ENCODE measurements at places on chromosomes 3 and 15.

- DNase-seq, result no peak
Measured at GRCh38 chr3:120410541-120410940, 40.3 kb downstream of the FSTL1 start.

DNA sequence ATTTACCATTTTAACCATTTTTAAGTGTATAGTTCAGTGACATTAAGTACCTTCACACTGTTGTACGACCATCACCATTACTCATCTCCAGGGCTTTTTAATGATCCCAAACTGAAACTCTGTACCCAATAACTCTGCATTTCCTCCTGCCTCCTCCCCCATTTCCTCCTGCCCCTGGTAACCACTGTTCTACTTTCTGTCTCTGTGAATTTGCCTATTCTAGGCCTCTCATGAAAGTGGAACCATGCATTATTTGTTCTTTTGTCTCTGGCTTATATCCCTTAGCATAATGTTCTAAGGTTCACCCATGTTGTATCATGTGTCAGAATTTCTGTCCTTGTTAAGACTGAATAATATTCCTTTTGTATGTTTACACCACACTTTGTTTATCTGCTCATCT is 154.2 kb downstream of the MECOM start:
- DNase-seq, result peak; percentile 22

GRCh38 chr15:78329625-78330024 is 10.5 kb upstream of the CRABP1 start:
- DNase-seq, result no peak

DNA sequence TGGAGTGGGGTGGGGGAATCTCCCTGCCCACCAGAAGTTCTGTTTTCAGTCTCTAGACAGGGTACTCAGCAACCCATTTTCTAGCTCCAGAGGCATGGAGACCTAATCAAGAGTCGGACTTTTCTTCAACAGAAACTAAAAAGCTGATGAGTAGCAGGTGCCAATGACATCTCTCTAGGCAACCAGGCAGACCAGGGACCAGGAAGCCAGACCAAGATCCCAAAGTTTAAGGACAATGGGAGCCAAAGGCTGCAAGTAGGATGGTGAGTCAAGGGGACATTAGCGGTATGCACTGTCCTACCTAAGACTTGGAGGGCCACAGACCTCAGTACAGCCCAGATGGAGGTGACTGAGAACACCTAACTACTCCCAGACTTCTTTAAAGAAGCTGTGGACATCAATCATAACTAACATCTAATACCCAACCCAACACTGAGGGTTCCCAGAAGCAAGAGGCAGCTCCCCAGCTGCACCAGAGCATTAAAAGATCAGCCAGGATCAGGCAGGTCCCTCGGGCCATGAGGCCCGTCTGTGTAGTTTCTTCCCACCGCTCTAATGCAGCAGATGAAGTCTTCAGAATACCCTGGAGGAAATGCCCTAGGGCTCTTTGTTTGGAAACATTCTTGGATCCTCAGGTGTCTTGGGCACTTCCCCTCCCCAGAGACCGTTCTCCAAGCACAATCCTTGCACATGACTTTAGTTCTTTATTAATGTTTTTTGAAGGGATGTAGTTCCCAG is 979 bp downstream of the CCDC71 start:
- DNase-seq, result no peak

DNA sequence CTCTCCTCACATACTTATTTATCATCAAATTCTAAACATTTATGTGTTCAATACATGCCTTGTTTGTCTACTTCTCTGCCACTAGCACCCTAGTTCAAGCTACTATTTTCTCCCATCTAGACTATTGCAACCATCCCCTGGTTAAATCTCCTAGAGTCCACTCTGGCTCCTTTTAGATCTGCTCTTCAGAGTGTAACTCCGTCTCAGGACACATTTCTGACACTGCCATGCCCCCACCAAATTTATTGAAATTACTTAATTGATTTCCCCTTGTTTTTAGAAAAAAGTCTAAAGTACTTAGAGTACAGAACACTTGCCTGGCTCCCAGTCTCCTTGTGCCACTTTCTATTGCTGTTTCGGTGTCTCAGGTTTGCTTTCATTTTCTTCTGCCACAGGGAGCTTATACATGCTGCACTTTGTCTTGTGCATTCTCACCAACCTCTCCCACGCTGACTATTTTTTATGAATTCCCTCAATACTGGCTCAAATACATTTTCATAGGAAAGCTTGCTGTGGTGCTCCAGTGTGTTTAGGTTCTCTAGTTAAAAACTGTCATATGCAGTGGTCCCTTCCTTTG is 792.3 kb downstream of the DIPK2A start:
- no peak for DNase-seq

GRCh38 chr15:83285284-83285978 is 967 bp upstream of the BNC1 start:
- DNase-seq, result no peak

GRCh38 chr3:38658841-38659240 is 9.4 kb upstream of the SCN5A start:
- DNase-seq, result no peak

- DNase-seq, result no peak
Measured at GRCh38 chr3:8660175-8661118, 15.8 kb upstream of the SSUH2 start.

- no peak for DNase-seq
Measured at GRCh38 chr15:78662028-78662427, 21.0 kb upstream of the CHRNB4 start.

GRCh38 chr15:100784493-100785180 is 95.0 kb upstream of the ALDH1A3 start:
- DNase-seq, result no peak

- no peak for DNase-seq
Measured at GRCh38 chr3:5160940-5161858, 26.3 kb upstream of the EDEM1 start.

- no peak for DNase-seq
Measured at GRCh38 chr3:69972672-69973071, 26.9 kb upstream of the SAMMSON start.

- no peak for DNase-seq
Measured at GRCh38 chr3:102443021-102443420, 8.2 kb downstream of the ZPLD1 start.

- DNase-seq, result no peak
Measured at GRCh38 chr15:74208496-74208895, 5.9 kb upstream of the STRA6 start.

DNA sequence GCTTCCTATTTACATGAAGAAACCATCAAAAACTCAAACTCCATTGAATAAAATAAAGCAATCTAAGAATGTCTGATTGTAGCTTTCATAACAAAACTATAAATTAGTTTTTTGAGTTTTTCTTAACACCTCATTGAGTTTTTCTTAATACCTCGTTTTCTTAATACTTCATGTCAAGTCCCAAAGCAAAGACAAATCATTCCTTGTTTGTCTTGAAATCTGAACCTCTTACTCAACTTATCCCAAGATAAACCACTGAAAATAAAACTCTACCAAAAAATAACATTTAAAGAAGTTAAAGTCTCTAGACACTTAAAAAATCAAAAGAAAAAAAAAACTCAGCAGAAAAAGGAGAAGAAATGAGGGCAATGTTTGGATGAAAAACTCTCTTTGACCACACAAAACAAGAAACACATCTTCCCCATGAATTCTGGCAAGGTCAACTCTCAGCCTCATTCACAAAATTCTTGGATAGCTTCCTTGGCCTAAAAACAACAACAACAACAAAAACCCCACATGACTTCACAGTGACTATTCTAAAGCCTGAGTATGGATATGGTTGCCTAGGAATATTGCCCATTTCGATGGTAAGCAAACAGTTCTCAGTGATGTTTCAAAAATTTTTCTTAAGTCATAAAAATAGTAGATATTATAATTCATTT is 38.2 kb downstream of the TMCC1 start:
- no peak for DNase-seq

All from GM12864 (cell line).